ENCODE measurements at places on chromosomes 6 and 20.

- no peaks in the 10 kb centered on the region for H3K36me3 ChIP-seq
- peak; percentile 64 for DNase-seq
- no peaks in the 10 kb centered on the region for H3K27me3 ChIP-seq
- H3K27ac ChIP-seq, result no peak overlapping the region
Measured at GRCh38 chr6:119742188-119742803, 392.7 kb upstream of the MAN1A1 start.

DNA sequence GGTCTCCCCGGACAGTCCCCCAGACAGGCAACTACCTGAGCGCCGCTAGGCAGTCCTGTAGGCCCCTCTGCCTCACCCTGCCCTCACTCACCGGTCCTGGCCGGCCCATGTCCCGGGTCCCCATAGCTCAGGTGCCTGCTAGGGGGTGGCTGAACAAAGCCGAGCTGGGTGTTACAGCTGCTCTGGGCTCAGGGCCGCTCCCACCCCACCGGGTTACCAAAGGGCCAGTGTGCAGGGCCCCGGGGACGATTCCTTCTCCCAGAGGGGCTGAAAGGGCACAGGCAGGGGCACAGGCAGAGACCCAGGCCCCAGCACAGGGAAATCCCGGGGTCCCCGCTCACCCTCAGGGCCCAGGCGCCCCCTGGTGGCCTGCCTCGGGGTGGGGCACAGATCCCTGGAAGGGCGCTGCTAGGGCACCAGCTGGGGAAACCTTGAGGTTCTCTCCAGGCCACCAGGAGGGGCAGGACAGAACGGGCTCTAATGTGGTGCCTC lies 118.4 kb downstream of the GRM4 start:
- H3K36me3 ChIP-seq, result no peaks in the 10 kb centered on the region
- no peaks in the 10 kb centered on the region for H3K27me3 ChIP-seq
- H3K4me3 ChIP-seq, result no peak overlapping the region
- no peaks in the 10 kb centered on the region for H3K4me1 ChIP-seq
- no peak overlapping the region for H3K27ac ChIP-seq

- DNase-seq, result no peak
- H3K27me3 ChIP-seq, result no peaks in the 10 kb centered on the region
- H3K4me3 ChIP-seq, result no peak overlapping the region
- no peaks in the 10 kb centered on the region for H3K36me3 ChIP-seq
- no peaks in the 10 kb centered on the region for H3K4me1 ChIP-seq
Measured at GRCh38 chr6:118100717-118101116, 193.7 kb downstream of the SLC35F1 start.

- no peak overlapping the region for H3K4me3 ChIP-seq
- no peak overlapping the region for H3K27ac ChIP-seq
- H3K36me3 ChIP-seq, result no peaks in the 10 kb centered on the region
- H3K27me3 ChIP-seq, result no peaks in the 10 kb centered on the region
- H3K4me1 ChIP-seq, result no peaks in the 10 kb centered on the region
Measured at GRCh38 chr6:139364302-139364981, 10.0 kb downstream of the CITED2 start.

DNA sequence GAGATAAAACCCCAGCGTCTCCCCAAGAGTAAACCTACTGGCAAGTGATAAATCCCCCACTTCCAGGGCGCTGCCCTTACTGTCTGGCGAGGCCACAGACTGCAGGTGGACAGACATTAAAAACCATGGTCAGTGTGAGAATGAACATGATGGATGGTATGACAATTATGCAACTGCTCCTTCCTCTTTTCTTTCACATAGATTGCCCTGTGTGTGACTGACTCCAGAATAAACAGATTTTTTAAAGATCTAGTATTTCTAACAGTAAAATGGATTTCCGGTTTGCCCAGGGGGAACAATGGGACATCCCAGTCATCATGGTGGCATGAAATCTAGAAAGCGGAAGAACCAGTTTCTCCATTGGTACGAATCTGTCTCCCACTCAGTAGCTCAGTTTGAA lies 153.7 kb downstream of the FOXC1 start:
- H3K4me1 ChIP-seq, result peaks cover 22% of the 10 kb centered on the region
- no peak for DNase-seq
- no peak overlapping the region for H3K4me3 ChIP-seq
- no peaks in the 10 kb centered on the region for H3K27me3 ChIP-seq
- H3K36me3 ChIP-seq, result no peaks in the 10 kb centered on the region
- no peak overlapping the region for H3K27ac ChIP-seq

DNA sequence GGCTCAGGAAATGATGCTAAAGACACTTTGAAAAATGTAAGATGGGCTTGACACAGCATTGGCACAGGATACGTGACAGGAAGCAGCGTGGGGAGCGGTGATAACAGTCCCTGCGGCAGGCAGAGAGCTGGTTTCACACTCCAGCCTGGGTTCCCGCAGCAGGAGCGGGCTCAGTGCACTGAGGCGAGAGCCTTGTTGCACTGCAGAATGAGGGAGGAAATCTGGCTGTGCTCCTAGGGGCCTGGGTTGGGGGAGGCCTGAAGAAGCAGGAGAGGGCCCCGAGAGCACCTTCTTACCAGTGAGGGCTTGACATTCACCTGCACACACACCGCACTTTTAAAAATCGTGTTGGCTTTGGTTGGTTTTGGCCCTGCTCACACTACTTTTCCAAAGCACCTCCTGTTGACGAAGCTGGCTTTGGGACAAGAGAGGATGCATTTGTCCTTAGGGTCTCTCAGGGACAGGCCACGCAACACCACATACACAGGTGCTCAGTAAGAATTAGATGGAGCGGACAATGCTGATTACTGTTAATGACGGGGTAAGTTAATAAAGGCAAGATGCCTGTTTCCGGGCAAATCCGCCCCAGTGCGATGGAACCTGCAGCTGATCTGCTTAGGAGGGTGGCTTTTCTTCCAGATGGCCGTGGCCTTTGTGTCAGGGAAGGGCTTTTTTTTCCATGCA lies 49.4 kb upstream of the ARMC2 start:
- peaks cover 20% of the 10 kb centered on the region for H3K4me1 ChIP-seq
- H3K27ac ChIP-seq, result no peak overlapping the region
- no peak for DNase-seq
- H3K36me3 ChIP-seq, result no peaks in the 10 kb centered on the region

GRCh38 chr6:46657642-46658041 lies 4.9 kb downstream of the SLC25A27 start:
- no peaks in the 10 kb centered on the region for H3K27me3 ChIP-seq
- H3K27ac ChIP-seq, result no peak overlapping the region
- no peak for DNase-seq
- no peak overlapping the region for H3K4me3 ChIP-seq

GRCh38 chr6:100633096-100633777 lies 168.5 kb upstream of the SIM1 start:
- no peaks in the 10 kb centered on the region for H3K4me1 ChIP-seq
- H3K36me3 ChIP-seq, result peaks cover 26% of the 10 kb centered on the region
- no peak overlapping the region for H3K4me3 ChIP-seq
- no peaks in the 10 kb centered on the region for H3K27me3 ChIP-seq

- H3K4me3 ChIP-seq, result no peak overlapping the region
- H3K36me3 ChIP-seq, result no peaks in the 10 kb centered on the region
- no peaks in the 10 kb centered on the region for H3K4me1 ChIP-seq
- DNase-seq, result no peak
- no peaks in the 10 kb centered on the region for H3K27me3 ChIP-seq
- H3K27ac ChIP-seq, result no peak overlapping the region
Measured at GRCh38 chr6:132135409-132135808, 184.2 kb upstream of the CCN2 start.

GRCh38 chr20:36555248-36555647 lies 13.9 kb downstream of the MYL9 start:
- no peaks in the 10 kb centered on the region for H3K4me1 ChIP-seq
- H3K36me3 ChIP-seq, result no peaks in the 10 kb centered on the region
- DNase-seq, result no peak
- H3K4me3 ChIP-seq, result no peak overlapping the region
- H3K27ac ChIP-seq, result no peak overlapping the region
- H3K27me3 ChIP-seq, result no peaks in the 10 kb centered on the region

GRCh38 chr6:163797296-163797845 lies 382.9 kb downstream of the QKI start:
- H3K27ac ChIP-seq, result no peak overlapping the region
- no peaks in the 10 kb centered on the region for H3K27me3 ChIP-seq
- H3K4me1 ChIP-seq, result no peaks in the 10 kb centered on the region
- no peak for DNase-seq
- H3K4me3 ChIP-seq, result no peak overlapping the region

DNA sequence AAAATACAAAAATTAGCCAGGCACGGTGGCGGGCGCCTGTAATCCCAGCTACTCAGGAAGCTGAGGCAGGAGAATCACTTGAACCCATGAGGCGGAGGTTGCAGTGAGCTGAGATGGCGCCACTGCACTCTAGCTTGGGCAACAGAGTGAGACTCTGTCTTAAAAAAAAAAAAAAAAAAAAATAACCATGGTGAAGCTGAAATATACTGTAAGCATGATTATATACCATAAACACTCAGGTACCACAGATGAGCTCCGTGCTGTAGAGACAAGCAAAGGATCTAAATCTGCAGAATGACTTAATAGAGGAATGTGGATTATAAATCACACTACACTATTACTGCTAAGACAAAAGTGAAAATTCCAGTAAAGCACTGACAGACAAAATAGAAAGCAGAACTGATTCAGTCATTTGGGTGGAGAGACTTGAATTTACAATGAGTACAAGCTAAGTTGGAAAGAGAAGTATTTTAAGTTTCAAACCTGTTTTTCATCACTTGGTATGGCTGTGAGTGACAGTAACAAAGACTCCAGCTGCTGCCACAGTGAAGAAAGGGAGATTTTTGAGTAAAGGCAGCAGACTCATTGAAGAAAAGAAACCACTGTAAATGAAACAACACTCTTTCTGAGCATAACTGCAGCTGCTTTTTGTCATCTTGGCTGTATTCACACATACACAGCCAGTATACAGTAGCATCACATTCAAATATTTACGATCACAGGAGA lies 322.1 kb downstream of the RNGTT start:
- DNase-seq, result no peak
- H3K4me3 ChIP-seq, result no peak overlapping the region
- H3K27me3 ChIP-seq, result no peaks in the 10 kb centered on the region
- no peaks in the 10 kb centered on the region for H3K36me3 ChIP-seq
- no peaks in the 10 kb centered on the region for H3K4me1 ChIP-seq

- H3K27me3 ChIP-seq, result no peaks in the 10 kb centered on the region
- H3K4me1 ChIP-seq, result no peaks in the 10 kb centered on the region
- no peak overlapping the region for H3K27ac ChIP-seq
- H3K4me3 ChIP-seq, result no peak overlapping the region
- DNase-seq, result no peak
- H3K36me3 ChIP-seq, result no peaks in the 10 kb centered on the region
Measured at GRCh38 chr6:93848031-93848742, 428.8 kb upstream of the EPHA7 start.

GRCh38 chr6:56144538-56145324 lies 102.6 kb downstream of the COL21A1 start:
- no peaks in the 10 kb centered on the region for H3K36me3 ChIP-seq
- no peak for DNase-seq
- no peak overlapping the region for H3K27ac ChIP-seq
- H3K4me1 ChIP-seq, result no peaks in the 10 kb centered on the region

DNA sequence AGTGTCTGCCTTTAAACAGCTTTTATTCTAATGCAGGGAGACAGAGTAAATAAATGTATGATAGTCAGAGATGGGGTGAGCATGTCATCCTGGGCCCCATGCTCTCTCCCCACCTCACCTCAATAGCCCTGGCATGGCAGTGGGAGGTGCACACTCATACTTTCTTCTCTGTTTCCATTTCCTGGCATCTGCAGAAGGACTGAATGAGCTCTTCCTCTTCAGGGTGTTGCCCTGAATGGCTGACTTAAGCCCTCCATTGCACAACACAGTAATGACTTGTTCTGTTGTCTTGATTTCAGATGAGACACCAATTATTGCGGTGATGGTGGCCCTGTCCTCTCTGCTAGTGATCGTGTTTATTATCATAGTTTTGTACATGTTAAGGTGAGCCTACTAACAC lies 57.0 kb upstream of the GNRH2 start:
- peaks cover 43% of the 10 kb centered on the region for H3K36me3 ChIP-seq
- no peak overlapping the region for H3K4me3 ChIP-seq
- H3K27ac ChIP-seq, result no peak overlapping the region
- H3K4me1 ChIP-seq, result peaks cover 13% of the 10 kb centered on the region
- DNase-seq, result no peak
- H3K27me3 ChIP-seq, result no peaks in the 10 kb centered on the region

- no peak overlapping the region for H3K4me3 ChIP-seq
- H3K27me3 ChIP-seq, result no peaks in the 10 kb centered on the region
- no peaks in the 10 kb centered on the region for H3K4me1 ChIP-seq
- no peaks in the 10 kb centered on the region for H3K36me3 ChIP-seq
Measured at GRCh38 chr6:28725890-28726348, 197.9 kb downstream of the TRIM27 start.

GRCh38 chr6:25156123-25156522 lies 123.1 kb upstream of the CARMIL1 start:
- H3K27me3 ChIP-seq, result no peaks in the 10 kb centered on the region
- no peak overlapping the region for H3K27ac ChIP-seq
- no peak for DNase-seq
- H3K4me3 ChIP-seq, result no peak overlapping the region

GRCh38 chr6:126308362-126308761 lies 31.6 kb upstream of the CENPW start:
- no peaks in the 10 kb centered on the region for H3K4me1 ChIP-seq
- no peaks in the 10 kb centered on the region for H3K27me3 ChIP-seq
- no peak for DNase-seq
- no peaks in the 10 kb centered on the region for H3K36me3 ChIP-seq
- H3K4me3 ChIP-seq, result no peak overlapping the region
- no peak overlapping the region for H3K27ac ChIP-seq

DNA sequence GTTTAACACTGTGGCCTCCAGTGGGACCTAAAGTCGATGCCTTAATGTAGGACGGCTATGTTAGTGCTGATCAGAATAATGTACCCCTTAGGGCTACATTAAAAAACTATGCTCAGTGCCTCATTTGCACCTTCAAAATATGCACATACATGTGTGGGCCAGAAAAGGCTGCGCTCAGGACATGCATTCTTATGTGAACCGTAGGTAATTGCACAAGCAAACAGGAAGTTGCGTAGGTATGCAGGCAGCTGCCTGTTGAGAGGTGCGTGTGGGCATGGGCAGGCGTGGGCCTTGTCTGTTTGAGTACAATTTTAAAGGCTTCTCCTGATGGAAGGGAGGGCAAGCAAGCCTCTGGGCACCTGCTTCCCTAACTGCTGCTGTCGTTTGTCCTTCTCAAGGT lies 116.2 kb upstream of the JAG1 start:
- no peak overlapping the region for H3K27ac ChIP-seq
- no peak for DNase-seq
- no peaks in the 10 kb centered on the region for H3K4me1 ChIP-seq
- no peaks in the 10 kb centered on the region for H3K27me3 ChIP-seq

GRCh38 chr6:36248980-36249379 lies 20.9 kb upstream of the PNPLA1 start:
- no peak for DNase-seq
- H3K27ac ChIP-seq, result no peak overlapping the region
- H3K4me3 ChIP-seq, result no peak overlapping the region
- no peaks in the 10 kb centered on the region for H3K4me1 ChIP-seq

DNA sequence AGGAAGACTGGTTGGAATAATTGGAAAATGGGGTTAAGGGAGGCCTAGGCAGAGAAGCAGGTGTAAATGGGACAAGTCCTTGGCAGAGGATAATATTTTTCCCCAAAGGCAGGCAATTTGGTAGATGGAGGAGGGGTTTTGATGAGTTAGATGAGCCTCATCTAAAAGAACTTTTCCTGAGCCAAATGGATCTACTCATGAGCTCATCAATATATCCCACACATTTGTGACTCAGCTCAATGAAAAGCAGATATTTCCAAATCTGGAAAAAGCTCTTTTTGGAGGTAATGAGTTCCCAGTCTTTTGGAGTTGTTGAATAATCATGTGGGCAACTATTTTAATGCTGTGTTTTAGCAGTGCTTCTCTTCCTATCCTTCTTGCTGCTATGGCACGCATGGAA lies 685.5 kb upstream of the CITED2 start:
- H3K27ac ChIP-seq, result no peak overlapping the region
- no peak for DNase-seq
- no peaks in the 10 kb centered on the region for H3K4me1 ChIP-seq
- no peaks in the 10 kb centered on the region for H3K36me3 ChIP-seq
- no peak overlapping the region for H3K4me3 ChIP-seq
